ENCODE measurements at places on chromosomes 1 and 21. TPM values are rescaled to one million over a fixed set of nuclear protein-coding genes. Genes with fewer than 3 reads are reported as not detected.

ST6GALNAC5 gene
- not detected for total RNA-seq

ETV3L gene
- not detected for total RNA-seq

LCE3D gene
- total RNA-seq = not detected

VWA5B1 gene
- not detected for total RNA-seq

HSPB7 gene
- 0.81 TPM for total RNA-seq

DPYD gene
- total RNA-seq = 55.2 TPM
